ENCODE measurements at places on chromosomes 12 and 14.

GRCh38 chr12:128603573-128604115, 220.1 kb downstream of the SLC15A4 start:
- no peak for DNase-seq

GRCh38 chr14:23663127-23663526, 27.0 kb downstream of the DHRS2 start:
- no peak for DNase-seq

GRCh38 chr14:68377459-68377858, 415.4 kb downstream of the ZFP36L1 start:
- DNase-seq: no peak

DNA sequence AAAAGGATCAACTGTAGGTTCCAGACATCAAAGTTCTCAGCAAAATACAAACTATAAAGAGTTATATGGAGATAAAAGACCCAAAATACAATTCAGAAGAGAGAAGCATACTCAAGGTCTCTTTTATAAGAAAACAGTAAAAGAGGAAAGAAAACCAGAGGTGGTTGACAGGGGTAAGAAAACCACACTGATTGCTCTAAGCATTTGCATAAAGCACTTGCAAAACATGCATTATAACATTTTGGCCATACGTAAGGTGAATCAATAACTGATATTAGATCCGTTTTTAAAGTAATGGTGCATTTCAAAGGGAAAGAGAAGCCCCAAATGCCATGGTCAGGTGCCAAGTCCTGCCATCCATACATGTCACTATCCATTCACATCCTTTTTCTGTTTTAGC, 5.9 kb downstream of the DDHD1 start:
- DNase-seq: no peak

- no peak for DNase-seq
Observed at GRCh38 chr14:93114713-93115068, 1.0 kb downstream of the ITPK1 start.

GRCh38 chr14:34867199-34867598, 8.0 kb downstream of the BAZ1A start:
- DNase-seq: no peak

- DNase-seq: no peak
Observed at GRCh38 chr14:33938131-33938949, 12.5 kb downstream of the EGLN3 start.

DNA sequence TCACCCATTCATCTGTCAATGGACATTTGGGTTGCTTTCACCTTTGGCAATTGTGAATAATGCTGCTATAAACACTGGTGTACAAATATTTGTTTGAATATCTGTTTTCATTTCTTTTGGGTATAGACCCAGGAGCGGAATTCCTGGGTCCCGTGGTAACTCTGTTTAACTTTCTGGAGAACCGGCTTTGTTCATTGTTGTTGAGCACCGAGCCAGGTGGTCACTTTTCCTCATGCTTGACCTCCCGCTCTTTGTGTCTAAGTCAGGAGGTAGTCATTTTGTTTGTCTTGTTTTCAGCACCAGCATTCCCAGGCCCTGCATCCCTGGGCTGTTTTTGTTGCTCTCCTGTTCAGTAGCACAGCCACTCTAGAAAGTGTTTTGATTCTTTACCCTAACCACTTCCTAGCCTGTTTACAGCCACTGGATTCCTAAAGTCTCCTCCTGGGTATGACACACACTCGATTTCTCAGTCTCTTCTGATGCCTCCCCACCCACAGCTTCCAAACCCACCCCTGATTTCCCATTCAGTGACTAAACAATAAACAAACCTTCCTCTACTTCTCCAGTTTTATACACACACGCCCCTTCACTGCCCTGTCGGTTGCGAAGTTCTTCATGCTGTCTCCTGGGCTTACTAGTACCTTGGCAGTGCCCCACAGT, 37.9 kb downstream of the B4GALNT3 start:
- DNase-seq: no peak

DNA sequence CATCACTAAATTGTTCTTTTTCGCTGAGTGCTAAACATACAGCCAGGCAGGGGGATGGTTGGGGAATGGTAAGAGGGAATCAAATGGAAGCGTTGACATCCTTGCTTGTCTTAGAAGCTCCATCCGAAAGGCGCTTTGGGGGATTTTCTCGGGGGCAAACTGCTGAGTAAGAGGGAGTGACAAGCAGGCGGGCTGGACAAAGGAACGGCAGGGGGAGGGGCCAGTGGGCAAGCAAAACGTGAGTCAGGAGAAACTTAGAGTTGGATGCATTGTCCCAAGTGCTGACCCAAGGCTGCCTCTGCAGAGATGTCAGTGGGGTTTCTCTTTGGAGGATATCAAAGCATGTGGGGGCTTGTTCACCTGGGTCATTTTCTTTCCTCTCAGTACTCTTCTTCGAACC, 480.5 kb downstream of the VRK1 start:
- no peak for DNase-seq

DNA sequence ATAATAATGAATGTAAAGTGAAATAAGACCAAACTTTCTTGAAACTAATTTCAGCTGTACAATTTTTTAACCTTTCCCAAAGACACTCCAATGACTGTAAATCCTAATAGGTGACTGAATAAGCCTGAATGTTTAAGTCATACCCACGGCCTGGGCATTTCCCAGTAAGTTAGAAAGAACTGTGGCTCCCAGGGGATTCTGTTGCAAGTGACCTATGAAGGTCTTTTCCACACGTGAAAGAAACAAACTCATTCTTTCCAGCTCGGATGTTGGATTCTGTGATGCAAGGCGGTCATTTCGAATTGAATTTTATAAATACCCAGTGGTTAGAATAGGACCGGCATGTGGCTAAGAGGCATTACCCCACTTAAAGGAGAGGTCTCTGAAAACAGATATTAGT, 1134.4 kb downstream of the GALC start:
- DNase-seq: no peak

DNA sequence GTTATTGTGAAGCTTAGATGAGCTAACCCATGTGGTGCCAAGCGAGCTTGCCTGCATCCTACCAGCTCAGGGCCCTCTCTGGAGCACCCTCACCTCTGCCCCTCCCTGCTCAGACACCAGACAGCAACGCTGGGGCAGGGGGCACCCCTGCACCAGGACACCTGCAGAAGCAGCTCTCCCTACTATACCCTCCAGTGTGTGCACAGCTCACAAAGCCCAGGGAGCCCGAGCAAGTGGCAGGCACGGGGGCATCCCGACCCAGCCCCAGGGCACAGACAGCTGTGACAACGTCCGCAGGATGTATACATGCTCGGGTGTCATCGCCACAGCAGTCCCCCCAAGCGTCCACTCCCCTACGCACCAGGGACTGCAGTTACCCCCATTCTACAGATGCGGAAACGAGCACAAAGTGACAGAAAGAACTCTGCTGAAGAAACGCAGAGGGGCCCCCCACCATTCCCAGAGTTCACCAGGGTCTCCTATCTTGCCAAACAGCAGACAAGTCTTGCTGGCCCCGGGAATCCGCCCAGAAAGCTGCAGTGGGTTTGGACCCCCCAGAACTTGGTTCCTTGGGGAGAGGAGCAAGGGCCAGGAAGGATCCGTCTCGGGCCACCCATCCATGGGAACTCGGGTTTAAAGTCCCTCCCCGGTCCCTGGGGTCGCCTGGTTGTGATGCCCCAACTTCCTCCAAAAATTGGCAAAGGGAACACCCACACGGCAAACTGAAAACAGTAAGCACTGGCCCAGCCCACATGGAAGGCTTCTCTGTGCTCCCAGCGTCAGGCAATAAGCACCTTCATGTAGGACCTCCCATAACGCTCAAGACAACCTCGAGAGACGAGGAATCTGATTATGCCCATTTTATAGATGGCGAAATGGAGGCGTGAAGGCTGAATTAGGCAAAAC, 12.0 kb downstream of the NCOR2 start:
- no peak for DNase-seq

DNA sequence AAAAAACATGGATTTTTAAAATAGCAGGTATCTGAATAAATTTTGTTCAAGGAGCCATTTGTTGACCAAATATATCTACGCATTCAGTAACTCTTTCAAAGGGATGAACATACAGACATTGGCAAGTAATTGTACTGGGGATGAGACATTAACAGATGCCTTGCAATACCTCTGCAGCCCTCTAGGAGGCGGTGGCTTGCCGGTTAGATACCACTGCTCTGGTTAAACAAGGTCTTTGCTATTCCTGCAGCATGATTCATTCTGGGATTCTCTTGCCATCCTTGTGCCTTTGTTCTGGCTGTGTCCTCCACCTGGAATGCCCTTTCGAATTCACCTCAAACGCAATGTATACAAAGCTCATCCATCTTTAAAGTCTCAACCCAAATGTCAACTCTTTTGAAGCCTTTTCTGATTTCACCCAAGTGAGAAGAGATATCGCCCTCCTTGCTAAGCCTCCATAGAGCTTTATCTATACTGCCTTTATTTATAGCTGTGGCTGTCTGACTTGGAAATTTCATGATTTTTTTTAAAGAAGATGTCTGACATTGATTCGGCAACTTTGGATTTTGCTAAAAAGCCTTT, 131.0 kb upstream of the SRRM4 start:
- DNase-seq: no peak

DNA sequence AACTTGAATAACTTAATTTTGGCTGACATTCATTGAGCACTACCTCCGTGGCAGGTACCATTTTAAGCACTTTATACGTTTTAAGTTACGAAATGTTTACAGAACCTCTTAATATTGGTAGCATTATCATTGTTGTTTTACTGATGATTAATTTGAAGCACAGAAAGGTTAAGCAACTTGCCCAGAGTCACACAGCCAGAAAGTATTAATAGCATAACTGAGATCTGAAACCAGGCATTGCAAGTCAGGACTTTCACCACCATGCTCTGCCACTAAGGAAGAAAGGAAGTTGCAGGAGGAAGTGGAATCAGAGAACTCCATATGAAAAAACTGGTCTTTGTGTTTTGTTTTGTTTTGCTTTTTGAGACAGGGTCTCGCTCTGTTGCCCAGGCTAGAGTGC, 28.2 kb upstream of the BCAT1 start:
- no peak for DNase-seq

DNA sequence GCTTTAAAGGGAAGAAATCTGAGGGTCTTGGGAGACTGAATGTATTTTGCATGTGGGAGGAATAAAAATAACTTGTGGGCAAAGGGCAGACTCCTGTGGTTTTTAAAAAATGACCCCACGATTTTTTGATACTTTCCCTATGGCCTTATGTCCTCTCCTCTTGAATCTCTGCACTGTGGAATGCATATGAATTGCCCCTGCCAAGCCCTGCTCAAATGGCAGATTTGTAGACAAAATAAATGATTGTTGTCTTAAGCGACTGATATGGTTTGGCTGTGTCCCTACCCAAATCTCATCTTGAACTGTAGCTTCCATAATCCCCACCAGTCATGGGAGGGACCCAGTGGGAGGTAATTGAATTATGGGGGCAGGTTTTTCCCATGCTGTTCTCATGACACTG, 223.8 kb downstream of the DACT1 start:
- no peak for DNase-seq

GRCh38 chr14:25140411-25140810, 90.5 kb upstream of the STXBP6 start:
- no peak for DNase-seq

DNA sequence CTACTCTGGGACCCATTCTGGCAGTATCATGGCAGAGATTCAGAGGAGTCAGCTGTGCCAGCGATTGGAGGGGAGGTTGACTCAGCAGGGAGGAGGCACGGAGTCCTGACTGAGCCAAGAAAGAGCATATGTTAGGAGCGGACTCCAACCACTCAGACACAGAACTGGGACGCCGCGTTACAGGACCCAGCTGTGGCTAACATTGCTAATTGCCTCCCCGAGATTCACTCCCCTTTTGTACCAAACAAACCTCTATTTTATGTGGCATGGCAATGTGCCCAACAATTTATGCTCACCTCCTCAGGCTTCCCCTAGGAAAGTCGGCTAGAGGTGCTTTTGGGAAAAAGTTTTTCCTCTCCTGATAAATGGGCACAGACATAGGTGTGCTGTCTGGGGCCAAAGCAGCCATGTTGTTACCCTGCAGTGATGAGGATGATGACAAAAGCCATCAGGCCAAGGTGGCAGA, 15.2 kb upstream of the CLIP1 start:
- DNase-seq: no peak

GRCh38 chr12:1281683-1282366, 290.8 kb downstream of the ERC1 start:
- no peak for DNase-seq

DNA sequence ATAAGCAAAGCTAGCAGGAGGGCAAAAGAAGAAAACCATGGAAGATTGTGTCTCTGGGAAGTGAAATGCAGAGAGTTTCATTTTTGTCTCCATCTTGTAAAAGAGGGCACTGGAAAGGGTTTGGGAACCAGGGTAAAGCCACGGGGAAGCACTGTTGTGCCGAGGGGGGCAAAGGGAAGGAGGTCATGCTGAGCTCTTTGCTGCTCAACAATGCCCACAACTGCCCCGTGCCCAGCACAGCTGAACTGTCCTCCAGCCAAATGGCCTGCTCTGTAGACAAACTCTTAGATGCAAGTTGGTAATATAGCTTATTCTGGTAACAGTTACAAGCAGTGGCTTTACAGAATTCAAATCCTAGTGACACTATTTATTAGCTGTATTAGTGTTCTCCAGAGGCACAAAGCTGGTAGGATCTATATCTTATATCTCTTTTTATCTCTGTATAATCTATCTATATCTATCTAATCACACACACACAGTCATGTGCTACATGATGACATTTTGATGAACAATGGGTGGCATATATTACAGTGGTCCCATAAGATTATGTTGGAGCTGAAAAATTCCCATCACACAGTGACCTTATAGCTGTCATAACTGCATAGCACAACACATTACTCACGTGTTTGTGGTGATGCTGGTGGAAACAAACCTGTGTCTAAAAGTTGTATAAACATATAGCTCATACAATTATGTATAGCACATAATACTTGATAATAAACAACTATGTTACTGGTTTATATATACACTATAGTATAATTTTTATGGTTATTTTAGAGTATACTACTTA, 203.4 kb upstream of the DDHD1 start:
- no peak for DNase-seq

- DNase-seq: no peak
Observed at GRCh38 chr14:103879570-103880347, 32.4 kb upstream of the PPP1R13B start.

- DNase-seq: no peak
Observed at GRCh38 chr12:51369581-51369980, 21.6 kb downstream of the GALNT6 start.

GRCh38 chr12:51181558-51181957, 8.6 kb upstream of the TFCP2 start:
- no peak for DNase-seq

DNA sequence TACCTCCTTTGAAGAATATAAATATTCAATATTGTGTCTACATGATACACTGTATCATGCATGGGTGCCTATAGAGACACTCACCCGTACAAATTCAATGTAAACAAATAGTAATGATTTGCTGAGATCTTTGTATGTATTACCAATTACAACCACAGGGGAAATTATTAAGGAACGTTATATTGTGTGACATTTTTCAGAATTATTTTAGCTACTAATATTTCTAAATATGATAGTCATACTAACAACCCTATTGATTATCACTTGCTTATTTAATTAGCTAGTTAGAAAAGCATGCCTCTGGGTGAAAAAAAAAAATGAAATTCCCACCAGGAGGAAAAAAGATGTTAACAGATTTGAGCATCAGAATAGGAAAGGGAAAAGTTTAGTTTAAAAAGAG, 2.1 kb downstream of the SOX5 start:
- no peak for DNase-seq

GRCh38 chr12:68577949-68578348, 32.8 kb upstream of the RAP1B start:
- DNase-seq: no peak

Data from activated naive CD4-positive, alpha-beta T cell (primary cell).